ENCODE measurements at places on chromosomes 1 and 21.

GRCh38 chr1:200198236-200198635, 170.7 kb downstream of the NR5A2 start:
- DNase-seq = no peak

DNA sequence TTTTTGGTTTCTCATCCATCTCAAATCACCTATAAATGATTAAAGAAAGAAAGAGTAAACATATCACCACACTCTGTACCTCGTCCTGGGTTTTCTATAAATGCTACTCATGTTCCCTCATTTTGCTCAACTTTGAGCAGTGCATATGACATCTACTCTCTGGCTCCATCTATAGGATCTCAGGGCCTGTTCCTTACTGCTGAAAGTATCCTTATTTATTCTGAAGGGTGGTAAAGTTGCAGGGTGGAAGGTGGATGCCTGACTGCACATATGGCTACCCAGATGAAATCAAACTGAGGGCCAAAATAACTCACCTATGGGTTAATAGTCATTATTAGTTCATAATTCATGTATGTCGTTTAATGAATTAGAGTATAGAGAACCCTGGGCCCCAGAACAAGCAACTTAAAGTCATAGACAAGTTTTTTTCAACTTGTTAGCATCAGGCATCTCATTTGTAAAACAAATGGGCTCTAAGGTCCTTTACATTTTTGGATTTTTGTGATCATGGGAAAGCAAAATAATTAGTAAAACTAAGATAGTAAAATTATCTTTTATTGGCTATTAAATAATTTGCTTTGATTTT, 46.5 kb downstream of the NCF2 start:
- no peak for DNase-seq

- DNase-seq = no peak
These were observed 184.2 kb downstream of the EIF4G3 start for GRCh38 chr1:20992322-20993056.

GRCh38 chr1:109909561-109909960, 1.1 kb upstream of the CSF1 start:
- no peak for DNase-seq

DNA sequence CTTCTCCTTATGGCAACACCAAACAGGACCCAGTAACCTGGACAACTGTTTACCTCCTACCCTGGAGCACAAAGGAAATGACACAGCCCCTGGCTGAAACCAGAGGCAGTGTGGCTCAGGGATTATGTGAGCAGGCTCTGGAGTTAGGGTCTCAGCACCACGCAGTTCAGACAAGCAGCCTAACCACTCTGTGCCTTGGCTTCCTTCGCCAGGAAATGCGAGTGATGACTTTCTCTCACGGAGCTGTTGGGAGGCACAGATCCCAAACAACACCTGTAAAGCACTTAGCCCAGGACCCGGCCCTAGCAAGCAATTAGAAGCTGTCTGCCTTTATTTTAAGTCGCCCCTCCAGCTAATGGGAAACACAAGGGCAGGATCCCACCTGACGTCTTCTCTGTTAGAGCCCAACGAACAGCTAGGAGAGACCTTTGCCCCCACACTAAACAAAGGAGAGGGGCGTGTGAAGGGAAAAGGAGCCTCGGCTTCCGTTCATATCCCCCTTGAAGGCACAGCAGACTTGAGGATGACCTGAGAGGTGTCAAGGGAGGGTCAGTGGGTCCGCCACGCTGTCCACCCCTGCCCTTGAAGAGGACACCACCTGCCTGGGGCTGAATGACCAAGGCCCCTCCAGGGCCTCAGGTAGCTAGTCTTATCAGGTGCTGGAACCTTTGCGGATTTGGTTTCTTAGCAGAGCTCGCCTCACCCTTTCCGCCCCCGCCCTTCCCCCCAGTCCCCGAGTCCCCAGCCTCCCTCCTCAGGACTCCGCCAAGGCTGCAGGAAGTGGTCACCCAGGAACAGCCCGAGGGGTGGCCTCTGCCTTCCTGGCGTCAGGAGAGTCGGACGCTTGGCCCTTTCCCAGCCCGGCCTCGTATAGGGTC, 860 bp downstream of the TMEM63A start:
- DNase-seq = no peak

GRCh38 chr1:147821883-147822282, 61.5 kb upstream of the GJA5 start:
- DNase-seq = no peak

- DNase-seq = no peak
These were observed at the start of gene EPHA10 for GRCh38 chr1:37764888-37765441. TSS of gene EPHA10 (minus strand) at chr1:37765120. CDS start at chr1:37765066, 54 bp downstream.

DNA sequence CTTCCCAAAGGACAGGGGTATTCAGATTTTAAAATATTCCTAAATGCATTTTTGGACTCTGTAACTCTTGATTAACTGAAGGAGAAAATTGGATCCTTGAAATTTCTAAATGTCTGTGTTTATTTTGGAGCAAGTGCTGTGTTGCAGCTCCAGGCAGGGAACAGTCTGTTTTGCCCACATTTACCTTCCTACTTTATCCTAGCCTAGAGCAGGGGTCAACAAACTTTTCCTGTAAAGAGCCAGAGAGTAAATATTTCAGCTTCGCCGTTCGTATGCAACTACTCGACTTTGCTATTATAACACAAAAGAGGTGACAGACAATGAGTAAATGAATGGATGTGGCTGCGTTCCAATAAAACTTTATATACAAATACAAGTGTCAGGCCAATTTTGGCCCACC, 402.2 kb downstream of the GPATCH2 start:
- DNase-seq = no peak

- peak; percentile 29 for DNase-seq
These were observed 26.2 kb upstream of the DYNLT5 start for GRCh38 chr1:66725885-66726665.

DNA sequence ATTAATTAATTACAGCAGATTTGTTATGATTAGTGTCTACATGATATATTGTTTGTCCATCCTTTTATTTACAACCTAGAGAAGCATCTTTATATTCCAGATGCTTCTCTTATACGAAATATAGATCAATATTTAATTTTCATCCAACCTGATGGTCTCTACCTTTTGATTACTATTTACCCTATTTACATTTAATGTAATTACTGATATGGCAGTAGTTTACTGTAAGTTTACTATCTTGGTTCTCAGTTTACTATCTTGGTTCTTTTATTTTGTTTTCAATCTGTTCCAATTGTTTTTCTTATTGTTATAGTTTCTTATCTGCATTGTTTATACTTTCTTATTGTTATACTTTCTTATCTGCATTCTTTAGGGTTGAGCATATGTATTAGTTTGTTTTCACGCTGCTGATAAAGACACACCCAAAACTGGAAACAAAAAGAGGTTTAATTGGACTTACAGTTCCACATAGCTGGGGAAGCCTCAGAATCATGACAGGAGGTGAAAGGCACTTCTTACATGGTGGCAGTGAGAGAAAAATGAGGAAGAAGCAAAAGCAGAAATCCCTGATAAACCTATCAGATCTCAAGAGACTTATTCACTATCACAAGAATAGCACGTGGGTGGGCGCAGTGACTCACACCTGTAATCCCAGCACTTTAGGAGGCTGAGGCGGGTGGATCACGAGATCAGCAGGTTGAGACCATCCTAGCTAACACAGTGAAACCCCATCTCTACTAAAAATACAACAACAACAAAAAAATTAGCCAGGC, 28.9 kb downstream of the FAF1 start:
- no peak for DNase-seq

DNA sequence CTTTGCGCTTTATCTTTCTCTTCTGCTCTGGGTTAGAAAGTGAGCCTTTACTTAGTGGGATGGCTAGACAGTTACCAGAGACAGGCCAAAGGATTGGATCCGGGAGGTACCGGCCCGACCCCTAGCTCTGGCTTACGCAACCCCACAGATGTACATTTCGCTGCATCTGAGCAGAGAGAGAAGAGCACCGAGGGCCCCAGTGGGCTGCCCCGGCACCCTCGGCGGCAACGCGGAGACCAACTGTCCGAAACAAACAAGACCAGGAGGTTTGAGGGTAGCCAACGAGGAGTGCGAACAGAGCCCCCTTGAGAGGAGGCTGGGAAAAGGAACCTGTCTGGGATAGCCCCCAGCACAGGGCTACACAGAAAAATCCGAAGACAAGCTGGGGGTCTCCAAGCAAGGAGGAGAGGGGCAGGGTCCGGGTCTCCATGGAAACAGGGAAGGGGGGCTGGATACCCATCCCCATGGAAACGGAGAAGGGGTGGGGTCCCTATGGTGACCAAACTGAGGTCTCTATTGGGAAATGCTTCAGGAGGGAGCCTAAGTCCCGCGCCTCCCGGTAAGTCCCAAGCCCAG, 373 bp downstream of the MTF1 start:
- no peak for DNase-seq

GRCh38 chr1:58064166-58064565, 482.4 kb downstream of the OMA1 start:
- no peak for DNase-seq

GRCh38 chr1:151131701-151132334, 14.6 kb downstream of the SEMA6C start:
- DNase-seq = peak; percentile 23

DNA sequence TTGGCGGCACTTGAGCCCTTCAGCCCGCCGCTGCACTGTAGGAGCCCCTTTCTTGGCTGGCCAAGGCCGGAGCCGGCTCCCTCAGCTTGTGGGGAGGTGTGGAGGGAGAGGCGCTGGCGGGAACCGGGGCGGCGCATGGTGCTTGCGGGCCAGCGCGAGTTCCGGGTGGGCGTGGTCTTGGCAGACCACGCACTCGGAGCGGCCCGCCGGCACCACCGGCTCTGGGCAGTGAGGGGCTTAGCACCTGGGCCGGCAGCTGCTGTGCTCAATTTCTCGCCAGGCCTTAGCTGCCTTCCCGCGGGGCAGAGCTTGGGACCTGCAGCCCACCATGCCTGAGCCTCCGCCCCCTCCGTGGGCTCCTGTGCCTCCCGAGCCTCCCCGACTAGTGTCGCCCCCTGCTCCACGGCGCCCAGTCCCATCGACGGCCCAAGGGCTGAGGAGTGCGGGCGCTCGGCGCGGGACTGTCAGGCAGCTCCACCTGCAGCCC, 673.7 kb upstream of the BRINP3 start:
- no peak for DNase-seq

GRCh38 chr1:25704267-25704691, 87.7 kb downstream of the MAN1C1 start:
- DNase-seq = no peak

DNA sequence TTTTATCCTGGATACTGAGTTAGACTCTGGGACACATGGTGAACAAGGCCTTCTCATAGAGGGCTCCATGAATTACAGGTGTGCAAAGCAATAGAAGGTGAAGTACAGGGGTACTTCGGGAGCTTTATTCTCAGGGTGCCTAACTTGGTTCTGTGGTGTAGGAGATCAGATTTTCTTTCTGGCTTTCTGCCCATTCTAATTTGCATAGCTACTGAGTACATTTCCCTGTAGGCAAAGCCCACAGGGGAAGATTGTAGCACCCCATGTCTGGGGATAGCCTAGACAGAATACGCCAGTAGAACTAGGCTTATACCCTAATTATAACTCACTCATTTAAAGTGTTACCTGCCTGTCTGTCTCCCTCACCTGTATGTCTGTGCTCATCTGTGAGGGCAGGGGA, 49.7 kb downstream of the PGM1 start:
- no peak for DNase-seq

GRCh38 chr1:164617377-164618201, 58.6 kb downstream of the PBX1 start:
- DNase-seq = no peak

DNA sequence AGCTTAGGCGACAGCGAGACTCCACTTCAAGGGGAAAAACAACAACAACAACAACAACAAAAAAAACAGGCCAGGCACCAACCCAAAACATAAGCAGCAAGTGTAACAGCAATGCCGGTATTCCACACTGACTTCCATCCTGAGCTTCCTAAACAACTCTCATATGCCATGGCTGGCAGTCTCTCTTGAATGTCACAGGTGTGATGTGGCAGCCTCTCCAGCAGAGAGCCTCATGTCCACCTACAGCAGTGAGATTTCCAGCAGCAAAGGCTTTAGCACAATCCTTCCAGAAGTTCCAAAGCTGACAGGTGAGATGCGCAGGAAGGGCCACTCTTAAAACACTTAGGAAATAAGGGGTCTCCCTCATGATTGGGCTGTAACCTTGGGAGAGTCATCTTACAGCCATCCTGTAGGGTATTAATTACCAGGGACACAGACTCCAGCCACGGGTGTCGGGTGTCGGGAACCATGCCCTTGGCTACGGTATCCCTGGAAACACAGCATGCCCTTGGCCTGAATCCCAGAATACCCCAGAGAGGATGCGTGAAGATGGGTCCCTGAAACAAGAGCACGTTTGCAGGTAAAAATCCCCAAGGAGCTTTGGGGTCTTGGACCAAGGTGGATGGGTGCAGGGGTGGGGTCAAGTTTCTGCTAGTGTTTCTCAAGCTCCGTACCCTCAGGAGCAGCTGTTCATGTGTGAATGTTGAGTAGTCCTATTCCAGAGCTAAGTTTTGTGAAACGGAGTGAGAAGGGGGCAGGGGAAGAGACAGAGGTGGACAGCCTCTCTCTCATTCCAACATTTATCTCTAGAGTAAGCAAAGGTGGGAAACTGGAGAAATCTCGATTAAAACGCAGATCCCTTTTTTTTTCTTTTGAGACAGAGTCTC, 31.4 kb downstream of the CLSTN1 start:
- no peak for DNase-seq

- DNase-seq = no peak
These were observed 5.4 kb upstream of the SLC35D1 start for GRCh38 chr1:67059346-67059745.

DNA sequence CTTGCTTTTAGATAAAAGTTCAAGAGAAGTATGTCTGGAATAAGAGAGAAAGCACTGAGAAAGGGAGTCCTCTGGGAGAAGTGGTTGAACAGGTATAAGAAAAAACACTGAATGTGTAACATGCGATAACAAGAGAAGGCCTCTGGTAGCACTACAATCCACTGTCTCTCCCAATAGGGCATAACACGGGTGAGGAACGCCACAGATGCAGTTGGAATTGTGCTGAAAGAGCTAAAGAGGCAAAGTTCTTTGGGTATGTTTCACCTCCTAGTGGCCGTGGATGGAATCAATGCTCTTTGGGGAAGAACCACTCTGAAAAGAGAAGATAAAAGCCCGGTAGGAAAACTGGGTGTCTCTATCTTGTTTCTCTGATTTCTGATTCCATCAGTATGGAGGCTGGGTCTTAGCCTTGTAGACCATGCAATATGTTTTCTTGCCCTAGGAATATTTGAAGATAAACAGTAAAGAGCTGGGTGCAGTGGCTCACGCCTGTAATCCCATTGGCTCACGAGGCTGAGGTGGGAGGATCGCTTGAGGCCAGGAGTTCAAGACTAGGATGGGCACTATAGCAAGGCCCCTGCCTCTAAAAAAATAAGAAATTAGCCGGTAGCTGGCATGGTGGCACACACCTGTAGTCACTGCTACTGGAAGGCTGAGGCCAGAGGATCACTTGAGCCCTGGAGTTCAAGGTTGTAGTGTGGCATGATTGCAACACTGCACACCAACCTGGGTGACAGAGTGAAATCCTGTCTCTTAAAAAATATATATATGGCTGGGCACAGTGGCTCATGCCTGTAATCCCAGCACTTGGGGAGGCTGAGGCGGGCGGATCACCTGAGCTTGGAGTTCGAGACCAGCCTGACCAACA, 40.4 kb downstream of the DAP3 start:
- DNase-seq = peak; percentile 24

DNA sequence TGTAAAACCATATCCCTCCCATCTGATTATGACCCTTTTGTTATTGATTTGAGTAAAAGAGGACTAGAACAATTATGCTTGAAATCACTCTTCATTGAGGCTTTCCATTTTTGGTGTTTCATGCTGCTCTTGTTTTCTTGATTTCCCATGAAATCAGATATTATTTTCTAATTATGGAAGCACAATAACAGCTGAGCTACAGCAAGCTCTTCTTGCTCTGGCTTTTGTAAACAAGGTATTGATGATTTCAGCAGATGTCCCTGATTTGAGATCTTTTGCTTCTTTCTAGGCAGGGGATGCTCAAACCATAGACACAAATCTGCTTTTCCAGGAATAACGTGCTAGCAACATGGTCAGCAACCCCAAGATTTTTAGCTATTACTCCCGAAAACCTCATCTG, 607.8 kb downstream of the NCAM2 start:
- DNase-seq = no peak

Measured in progenitor cell of endocrine pancreas (in vitro differentiated cells).